ENCODE measurements at places on chromosomes 3 and 15.

DNA sequence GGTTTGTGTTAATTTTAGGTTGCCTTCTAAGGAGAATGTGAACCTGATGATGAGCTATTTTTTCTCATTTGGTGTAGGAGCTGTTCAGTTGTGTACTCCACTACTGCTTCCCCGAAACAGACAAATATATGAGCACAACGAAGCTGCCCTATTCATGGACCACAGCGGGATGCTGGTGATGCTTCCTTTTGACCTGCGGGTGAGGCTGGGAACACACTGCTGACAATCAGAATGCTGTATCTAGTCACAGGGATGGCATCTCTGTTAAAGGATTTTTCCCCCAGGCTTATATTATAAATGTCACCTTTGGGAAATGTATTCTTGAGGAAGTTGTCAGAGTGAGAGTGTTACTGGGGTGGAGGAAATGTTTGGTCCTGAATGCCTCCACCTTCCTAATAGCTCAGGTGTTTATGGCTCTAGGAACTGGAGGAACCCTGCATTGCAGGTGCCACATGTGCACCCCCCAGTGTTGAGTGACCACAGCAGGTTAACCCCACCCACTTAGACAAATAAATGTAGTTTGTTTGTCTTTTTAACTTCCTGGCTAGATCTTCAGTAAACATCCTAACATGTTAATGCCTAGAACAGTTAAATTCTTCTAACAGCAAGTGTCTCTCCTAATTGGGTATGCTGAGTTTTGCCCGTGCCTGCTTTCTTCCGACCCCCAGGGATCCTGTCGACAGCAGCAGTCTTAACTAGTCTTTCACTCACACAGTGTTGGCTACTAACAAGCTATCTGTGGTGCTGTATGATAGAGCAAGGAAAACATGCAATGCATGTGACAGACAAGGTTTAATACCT, 35.7 kb downstream of the SRP14 start:
- no peak for DNase-seq

DNA sequence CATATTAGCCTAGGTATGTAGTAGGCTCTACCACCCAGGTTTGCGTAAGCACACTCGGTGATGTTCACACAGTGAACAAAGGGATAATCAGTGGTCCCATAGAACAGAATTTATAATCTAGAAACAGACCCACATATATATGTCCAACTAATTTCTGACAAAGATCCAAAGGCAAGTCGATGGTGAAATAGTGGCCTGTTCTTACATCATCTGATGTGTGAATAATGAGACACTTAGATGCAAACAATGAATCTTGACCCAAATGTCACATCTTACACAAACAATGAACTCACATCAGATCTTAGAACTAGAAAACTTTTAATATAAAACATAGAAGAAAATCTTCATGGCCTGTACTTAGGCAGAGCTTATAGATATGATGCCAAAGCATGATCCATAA, 17.6 kb upstream of the TM2D3 start:
- no peak for DNase-seq

DNA sequence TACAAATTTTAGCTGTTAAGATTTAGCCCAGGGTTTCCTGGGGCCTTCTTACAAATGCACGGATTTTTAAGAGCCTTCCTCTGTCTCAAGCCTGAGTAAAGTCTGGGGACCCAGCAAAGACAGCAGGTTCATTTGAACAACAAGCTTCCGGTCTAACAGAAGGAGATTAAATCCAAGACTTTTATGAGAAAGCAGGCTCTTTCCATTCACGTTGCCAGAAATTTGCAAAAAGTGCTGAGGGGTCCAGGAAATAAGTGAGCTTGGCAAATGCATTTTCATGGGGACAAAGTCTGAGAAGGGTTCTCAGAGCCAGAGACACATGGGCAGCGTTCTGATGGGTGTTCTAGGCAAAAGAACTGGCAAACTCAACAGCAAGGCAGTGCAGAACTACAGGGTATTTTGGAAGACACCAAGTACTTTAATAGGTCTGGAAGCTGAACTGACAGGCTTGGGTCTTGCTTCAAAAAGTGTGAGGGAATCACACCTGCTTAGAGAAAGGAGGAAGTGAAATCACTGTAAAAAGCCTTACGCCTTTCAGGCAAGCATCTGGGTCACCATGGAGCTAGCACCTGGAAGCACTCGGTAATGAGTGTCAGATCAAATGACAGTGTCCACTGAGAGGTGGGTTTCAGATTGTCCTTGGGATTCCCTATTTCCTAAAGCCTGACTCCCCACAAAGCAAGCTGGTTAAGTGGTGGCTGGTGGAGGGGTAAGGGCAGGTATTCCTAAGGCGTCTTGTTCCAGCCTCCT, 115.8 kb upstream of the ARHGEF3 start:
- no peak for DNase-seq

DNA sequence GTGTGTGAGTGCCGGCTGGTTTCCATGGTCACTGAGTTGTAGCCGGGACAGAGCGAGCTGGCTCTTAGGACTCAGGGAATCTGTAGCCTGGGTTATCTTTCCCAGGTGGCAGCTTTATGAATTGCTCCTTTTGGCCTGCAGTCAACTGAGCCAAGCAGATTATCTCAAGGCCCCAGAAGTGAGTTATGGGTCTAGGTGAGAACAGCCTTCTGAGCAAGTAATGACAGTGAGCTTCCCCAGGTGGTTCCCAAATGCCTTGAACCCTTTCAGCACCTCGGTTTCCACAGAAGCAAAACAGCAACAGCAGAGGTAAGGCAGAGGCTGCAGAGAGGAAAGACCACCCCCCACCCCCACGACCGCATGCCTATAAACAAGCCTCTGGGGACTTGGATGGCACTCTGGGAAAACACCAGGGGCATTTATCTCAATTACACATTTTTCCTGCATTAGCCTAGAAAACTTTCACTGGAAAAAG, 56.7 kb upstream of the DGKG start:
- no peak for DNase-seq

- no peak for DNase-seq
Measured at GRCh38 chr3:41330465-41330864, 131.2 kb downstream of the CTNNB1 start.

DNA sequence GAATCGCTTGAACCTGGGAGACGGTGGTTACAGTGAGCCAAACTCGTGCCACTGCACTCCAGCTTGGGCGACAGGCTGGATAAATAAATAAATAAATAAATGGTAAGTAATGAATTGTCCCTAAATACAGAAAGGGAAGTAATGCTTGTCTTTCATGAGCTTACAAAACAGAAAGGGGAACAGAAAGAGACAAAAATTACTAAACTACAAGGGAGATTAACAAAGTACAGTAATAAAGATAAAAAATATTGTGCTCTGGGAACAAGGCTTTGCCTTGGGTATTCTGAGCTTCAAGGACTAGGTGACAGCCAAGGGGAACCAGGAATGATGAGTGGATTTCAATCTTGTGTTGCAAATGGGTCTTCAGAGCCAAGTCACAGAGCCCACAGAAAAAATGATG, 9.2 kb upstream of the HLTF start:
- DNase-seq = no peak

- no peak for DNase-seq
Measured at GRCh38 chr3:186520431-186520830, 23.7 kb downstream of the CRYGS start.

DNA sequence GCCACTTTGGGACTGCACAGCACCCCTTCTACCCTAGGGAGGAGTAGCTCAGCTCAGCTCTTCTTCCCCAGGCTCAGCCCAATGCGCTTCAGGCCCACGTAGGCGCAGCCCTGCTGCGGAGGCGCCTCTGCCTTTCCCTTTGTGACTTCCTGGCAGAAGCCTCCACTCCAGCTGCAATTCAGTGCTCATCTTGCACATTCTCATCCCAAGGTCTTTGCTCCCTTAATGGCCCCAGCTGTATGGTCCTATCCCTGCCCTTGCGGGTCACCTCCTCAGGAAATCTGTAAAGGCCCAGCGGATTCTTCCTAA, 109.0 kb downstream of the VGLL4 start:
- no peak for DNase-seq

DNA sequence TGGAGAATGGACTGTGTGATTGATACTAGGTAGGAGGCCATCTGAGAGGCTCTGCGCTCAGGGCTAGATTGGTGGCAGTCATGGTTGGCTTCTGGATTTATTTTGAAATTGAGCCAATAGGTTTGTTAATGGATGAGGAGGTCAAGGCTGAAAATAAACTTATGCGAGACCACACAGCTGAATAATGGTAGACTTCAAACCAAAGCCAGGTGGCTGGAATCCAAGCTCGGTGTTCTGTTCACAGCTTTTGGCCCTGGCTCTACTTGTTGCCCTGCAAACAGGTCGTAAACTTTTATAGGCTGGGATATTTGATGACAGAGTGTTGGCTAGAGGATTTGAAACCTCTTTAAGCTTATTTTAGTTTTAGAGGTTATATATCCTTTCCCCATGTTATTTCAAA, 160.4 kb downstream of the CHL1 start:
- DNase-seq = no peak

DNA sequence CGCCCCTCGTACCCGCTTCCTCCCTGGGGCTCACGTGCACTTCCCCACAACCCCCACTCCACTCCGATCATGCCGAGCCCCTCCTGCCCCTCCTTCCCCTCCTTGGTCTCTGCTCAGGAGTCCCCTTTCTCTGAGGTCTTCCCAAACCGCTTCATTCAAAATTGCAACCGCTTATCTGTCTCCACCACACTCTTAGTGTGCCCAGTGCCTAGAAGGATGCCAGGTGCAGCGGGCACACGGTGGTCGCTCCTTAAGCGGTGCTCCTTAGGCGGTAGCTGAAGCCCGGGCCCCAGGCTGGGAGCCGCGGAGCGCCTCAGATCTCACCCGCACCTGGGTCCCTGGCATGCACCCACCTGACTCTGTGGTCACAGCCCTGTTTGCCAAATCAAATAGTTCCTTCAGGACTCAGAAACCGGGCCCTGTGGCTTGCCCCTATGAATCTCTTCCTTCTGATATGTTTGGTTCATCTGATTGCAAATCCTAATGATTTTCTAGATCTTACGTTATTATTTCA, 524.5 kb downstream of the OCA2 start:
- no peak for DNase-seq

DNA sequence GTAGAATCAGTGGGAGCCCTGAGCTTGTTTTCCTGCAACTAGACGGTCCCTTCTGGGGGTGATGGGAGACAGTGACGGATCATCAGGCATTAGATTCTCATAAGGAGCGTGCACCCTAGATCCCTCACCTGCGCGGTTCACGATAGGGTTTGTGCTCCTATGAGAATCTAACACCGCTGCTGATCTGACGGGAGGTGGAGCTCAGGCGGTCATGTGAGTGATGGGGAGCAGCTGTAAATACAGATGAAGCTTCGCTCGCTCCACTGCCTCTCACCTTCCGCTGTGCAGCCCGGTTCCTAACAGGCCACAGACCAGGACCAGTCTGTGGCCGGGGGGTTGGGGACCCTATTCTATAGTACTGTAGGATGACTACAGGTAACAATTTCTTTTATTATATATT, 154.7 kb downstream of the CHSY1 start:
- no peak for DNase-seq

DNA sequence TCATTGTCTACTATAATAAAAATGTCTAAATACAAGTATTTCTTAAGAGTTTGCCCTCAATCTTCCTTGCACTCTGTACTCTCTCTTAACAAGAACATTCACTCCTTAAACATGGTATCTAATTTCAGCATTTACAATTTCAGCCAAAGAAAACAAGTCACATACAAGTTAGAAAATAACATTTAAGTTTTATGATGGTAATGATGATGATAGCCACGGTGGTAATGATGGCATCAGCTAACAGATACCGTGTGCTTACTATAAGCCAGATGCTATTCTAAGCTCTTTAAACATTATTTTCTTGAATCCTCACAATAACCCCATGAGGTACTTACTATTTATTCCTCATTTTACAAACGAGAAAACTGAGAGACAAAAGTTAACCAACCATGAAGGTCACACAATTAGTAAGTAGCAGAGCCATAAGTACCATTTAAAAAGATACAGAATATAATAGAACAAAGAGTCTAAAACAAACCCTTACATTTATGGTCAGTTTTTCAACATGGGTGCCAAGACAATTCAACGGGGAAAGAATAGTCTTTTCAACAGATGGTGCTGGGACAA, 7.4 kb downstream of the SPICE1 start:
- DNase-seq = no peak

- DNase-seq = no peak
Measured at GRCh38 chr3:126050050-126050392, 33.9 kb downstream of the SLC41A3 start.

GRCh38 chr3:105367063-105367405, 325 bp downstream of the ALCAM start:
- no peak for DNase-seq

- no peak for DNase-seq
Measured at GRCh38 chr3:103403191-103403590, 968.4 kb downstream of the ZPLD1 start.

DNA sequence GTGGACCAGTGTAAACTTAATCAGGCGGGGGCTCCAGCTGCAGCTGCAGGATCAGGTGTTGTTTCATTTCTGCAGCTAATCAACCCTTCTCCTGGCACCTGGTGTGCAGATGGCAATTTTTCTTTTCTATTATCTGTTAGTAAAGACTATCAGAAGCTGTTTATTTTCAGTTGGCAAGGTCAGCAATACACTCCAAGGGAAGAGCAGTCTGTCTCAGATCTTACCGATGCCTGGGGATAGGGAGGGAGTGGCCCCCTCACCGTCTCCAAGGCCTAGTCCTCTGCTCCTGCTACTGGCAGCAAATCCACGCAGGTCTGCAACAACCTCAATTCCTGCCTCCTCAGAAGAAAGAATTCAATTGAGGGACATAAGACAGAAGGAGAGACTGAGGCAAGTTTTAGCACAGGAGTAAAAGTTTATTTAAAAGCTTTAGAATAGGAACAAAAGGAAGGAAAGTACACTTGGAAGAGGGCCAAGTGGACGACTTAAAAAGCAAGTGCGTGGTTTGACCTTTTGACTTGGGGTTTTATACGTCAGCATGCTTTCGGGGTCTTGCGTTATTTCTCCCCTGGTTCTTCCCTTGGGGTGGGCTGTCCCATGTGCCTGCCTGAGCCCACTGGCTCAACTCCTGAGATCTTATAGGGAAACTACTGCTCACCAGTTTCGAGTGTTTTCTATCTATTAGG, 9.2 kb downstream of the CCRL2 start:
- DNase-seq = no peak

DNA sequence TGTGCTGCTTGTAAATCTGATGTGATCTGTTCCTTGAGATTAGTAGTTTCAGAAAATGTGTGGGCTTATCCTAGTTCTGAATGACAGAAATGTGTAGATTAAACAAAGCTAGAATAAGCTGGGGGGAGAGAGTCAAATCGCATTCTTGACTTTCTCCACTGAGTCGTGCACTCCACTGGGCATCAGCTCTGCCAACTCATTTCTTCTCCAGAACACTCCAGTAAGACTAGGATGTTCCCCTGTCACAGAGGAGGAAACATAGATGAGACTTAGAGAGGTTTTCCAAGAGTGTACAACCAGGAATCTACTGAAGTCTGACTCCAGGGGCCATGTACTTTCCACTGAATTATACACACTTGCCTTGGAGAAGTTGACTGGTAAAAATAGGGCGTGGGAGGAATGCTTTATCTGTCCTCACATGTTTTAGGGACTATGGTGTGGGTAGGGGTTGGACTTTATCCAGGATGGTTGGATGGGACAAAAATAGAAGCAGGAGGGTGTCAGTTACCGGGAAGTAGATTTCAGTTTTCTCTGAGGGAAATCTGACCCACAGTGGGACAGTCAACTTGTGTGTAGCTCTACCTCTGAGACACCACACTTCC, 298.2 kb downstream of the UBE2E2 start:
- no peak for DNase-seq

- DNase-seq = no peak
Measured at GRCh38 chr3:87390353-87390752, 114.0 kb upstream of the POU1F1 start.

Data from stimulated activated CD8-positive, alpha-beta memory T cell treated with anti-CD3 and anti-CD28 coated beads, Interleukin-4, amount 100 ng/mL, for 1 hour (primary cell).